ENCODE measurements at places on chromosomes 3 and 15.
A peak's percentile ranks its signal among the peaks of the same experiment; 100 is the strongest.

GRCh38 chr15:96720251-96720650 is 389.8 kb downstream of the NR2F2 start:
- no peak for DNase-seq

DNA sequence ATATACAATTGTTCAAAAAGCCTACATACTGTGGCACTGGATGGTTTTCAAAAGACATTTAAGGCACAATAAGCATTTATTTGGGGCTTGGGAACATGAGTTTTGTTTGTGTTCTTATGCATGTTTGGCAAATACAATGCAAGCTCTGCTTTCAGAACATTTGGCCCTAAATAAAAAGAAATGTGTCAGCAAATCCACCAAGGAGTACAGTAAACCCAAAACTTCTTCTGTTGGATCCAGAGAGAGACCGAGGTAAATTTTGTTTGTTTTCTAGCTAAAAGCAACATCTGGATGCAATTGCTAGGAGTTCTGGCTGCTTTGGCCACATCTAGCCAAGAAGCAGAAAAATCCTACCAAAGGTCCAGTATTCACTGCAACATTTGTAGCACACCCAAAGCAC is 168.8 kb downstream of the DCLK3 start:
- DNase-seq: no peak

- no peak for DNase-seq
Measured at GRCh38 chr3:123421353-123422174, 27.3 kb downstream of the ADCY5 start.

GRCh38 chr3:142056656-142057330 is 92.6 kb downstream of the TFDP2 start:
- DNase-seq: no peak

- DNase-seq: no peak
Measured at GRCh38 chr3:71186801-71187200, 396.7 kb downstream of the FOXP1 start.

DNA sequence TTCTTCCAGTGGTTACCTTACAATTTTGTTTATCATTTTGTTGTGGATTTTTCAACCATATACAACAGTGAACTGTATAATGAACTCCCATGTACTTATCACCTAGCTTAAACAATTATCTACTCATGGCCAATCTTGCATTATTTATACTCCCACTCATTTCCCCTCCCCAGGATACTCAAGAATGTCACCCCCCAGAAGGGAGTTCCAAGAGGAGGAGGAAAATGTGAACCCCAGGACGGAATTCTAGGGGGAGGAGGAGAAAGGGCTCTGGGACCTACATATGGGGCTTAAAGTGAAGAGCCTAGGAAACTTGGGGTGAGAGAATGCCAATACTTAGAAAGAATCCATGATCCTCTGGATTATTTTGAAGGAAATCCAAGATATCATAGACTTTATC is 59.3 kb downstream of the TSC22D2 start:
- DNase-seq: no peak

DNA sequence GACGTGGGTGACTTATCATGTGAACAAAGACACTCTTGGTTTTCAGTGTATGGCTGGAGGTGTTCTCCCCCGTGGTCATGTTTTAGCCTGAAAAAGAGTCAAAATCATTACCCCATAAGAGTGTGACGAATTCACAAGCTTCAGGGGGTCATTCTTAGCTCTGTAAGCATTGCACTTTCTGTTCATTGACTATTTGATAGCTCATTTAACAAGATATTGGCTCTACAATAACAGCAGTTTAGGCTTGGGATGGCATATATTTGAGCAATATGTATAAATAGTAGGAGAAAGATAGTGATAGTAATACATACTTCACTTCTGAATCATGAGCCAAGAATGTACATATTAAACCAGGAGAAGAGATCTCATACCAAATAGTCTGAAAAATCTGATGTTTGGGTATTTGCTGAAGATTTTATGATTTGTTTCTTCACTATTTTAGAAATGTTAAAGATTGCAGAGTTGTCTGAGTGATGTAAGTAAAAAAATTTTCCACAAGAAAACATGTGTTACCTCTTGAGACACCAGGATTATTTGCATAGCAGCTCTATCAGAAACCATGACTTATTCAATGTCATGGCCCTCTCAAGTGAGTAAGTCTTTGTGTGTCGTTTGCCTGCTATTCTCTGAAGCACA is 996.0 kb downstream of the OTOL1 start:
- no peak for DNase-seq

DNA sequence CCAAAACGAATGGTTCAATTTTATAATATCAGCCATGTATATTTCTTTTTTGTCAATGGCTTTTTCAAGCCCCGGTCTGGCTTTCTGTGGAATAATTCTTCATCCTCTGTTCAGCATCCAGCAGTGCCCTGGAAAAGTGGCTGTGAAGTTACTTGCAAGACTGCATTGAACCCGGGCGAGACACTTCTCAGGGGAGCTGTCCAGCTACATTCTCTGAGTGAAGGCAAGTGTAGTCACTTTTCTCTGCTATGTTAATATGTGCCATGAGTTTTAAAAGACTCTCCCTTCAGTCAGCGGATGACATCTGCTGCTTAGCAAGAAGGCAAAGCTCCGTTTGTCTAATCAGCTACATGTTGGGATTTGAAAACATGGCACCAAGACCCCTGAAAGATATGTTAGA is 81.3 kb upstream of the RGMA start:
- DNase-seq: no peak

GRCh38 chr3:65953301-65953812 is 85.4 kb downstream of the MAGI1 start:
- DNase-seq: peak; percentile 51

GRCh38 chr3:9201955-9202354 is 47.5 kb downstream of the SRGAP3 start:
- DNase-seq: no peak

- DNase-seq: no peak
Measured at GRCh38 chr3:8438507-8439079, 63.0 kb upstream of the LMCD1 start.

Data from NCI-H187 treated with DMSO at 0.1 percent for 48 hours (cell line).